PC-3 (cell line): ENCODE measurements at places on chromosomes 16 and 17. TPM values are rescaled to one million over a fixed set of nuclear protein-coding genes. Genes with fewer than 3 reads are reported as not detected.
A peak's percentile ranks its signal among the peaks of the same experiment; 100 is the strongest.

DNA sequence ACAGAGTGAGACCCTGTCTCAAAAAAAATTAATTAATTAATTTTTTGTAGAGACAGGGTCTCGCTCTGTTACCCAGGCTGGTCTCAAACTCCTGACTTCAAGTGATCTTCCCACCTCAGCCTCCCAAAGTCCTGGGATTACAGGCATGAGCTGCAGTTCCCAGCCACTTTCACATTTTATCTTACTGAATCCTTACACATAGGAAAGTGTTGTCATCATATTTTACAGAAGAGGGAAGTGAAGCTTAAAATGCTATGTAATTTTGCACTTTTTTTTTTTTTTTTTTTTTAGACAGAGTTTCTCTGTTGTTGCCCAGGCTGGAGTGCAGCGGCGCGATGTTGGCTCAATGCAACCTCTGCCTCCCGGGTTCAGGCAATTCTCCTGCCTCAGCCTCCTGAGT lies 21.1 kb upstream of the ZNF629 start:
- no peak for DNase-seq
- no peak overlapping the region for H3K4me3 ChIP-seq
- peaks cover 10% of the 10 kb centered on the region for H3K4me1 ChIP-seq
- H3K36me3 ChIP-seq: no peaks in the 10 kb centered on the region
- no peaks in the 10 kb centered on the region for H3K27me3 ChIP-seq
- H3K27ac ChIP-seq: no peak overlapping the region

- no peak overlapping the region for H3K4me3 ChIP-seq
- H3K27ac ChIP-seq: peak overlapping the region; percentile 29; the same call in 1 of the 2 replicates
- H3K4me1 ChIP-seq: peaks cover 8% of the 10 kb centered on the region
- DNase-seq: peak; percentile 76
- peaks cover 23% of the 10 kb centered on the region; the same call in 1 of the 2 replicates for H3K36me3 ChIP-seq
Measured at GRCh38 chr16:69711115-69711740, 15.1 kb downstream of the NQO1 start.

DNA sequence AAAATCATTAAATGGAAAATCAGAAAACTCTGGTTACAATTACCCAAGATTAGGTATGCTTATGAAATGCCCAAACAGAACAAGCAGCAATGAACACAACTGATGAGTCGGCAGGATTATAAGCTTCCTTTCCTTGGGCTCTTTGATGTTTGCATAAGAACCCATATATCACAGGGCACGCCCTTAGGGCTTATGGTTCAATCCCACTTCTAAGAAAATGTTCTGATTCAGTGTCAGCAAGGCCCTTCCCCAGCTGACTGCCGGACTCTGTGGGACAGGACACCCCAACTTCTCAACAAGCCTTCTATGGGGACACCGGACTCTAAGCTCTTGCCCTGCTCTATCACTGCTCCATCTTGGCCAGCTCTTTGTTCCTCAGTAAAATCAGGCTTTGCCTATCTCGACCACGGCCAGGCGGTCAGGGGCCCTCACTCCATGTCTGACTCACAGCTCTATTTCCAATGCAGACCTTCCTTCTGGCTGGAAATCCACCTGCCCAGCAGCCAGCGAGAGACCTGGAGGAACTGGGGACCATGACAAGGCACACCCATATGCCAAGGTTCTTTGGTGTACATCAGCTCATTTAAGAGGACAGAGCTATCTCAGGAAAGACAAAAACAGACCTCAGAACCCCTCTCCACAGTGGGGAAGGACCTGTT lies 26.8 kb downstream of the LITAFD start:
- no peak overlapping the region for H3K4me3 ChIP-seq
- no peak overlapping the region for H3K27ac ChIP-seq
- no peaks in the 10 kb centered on the region for H3K27me3 ChIP-seq
- peak; percentile 7 for DNase-seq
- H3K36me3 ChIP-seq: peaks cover 44% of the 10 kb centered on the region
- peaks cover 15% of the 10 kb centered on the region for H3K4me1 ChIP-seq

- no peaks in the 10 kb centered on the region for H3K27me3 ChIP-seq
- no peak overlapping the region for H3K4me3 ChIP-seq
- H3K4me1 ChIP-seq: peaks cover 12% of the 10 kb centered on the region; the same call in 1 of the 2 replicates
- H3K36me3 ChIP-seq: no peaks in the 10 kb centered on the region
- DNase-seq: peak; percentile 16
- H3K27ac ChIP-seq: no peak overlapping the region
Measured at GRCh38 chr16:80759419-80760162, 44.8 kb downstream of the CDYL2 start.

Gene CACNG3
- total RNA-seq: not detected in 2 replicates

Gene PIRT
- total RNA-seq: not detected in 2 replicates

Gene DPEP3
- not detected in 2 replicates for total RNA-seq

Gene TK1
- total RNA-seq: 340 and 430 TPM in 2 replicates

Gene STAT3
- total RNA-seq: not detected in 2 replicates
